Naive thymus-derived CD8-positive, alpha-beta T cell (primary cell): ENCODE measurements at places on chromosomes 2 and 18.

- DNase-seq = no peak
These were observed 52.0 kb downstream of the FTCDNL1 start for GRCh38 chr2:199798831-199799580.

GRCh38 chr18:23493654-23494053 is 9.7 kb upstream of the RMC1 start:
- no peak for DNase-seq

DNA sequence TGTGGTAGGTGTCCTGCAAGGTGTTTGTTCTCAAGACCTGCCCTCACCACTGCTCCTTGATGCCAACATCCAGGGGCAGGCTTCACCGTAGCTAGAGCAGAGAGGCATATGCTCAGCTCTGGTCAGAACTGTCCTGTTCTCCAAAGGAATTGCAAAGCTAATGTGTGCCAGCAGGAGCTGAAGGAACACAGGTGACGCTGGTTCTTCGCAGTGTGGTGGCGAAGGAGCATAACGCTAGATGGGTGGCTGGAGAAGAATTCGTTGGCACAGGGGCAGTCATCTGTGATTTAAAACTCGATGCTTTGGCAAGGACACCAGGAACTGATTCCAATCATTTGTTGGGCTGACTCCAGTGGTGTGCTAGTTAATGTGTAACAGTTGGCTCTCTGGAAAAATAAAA is 11.4 kb upstream of the PER2 start:
- DNase-seq = no peak

DNA sequence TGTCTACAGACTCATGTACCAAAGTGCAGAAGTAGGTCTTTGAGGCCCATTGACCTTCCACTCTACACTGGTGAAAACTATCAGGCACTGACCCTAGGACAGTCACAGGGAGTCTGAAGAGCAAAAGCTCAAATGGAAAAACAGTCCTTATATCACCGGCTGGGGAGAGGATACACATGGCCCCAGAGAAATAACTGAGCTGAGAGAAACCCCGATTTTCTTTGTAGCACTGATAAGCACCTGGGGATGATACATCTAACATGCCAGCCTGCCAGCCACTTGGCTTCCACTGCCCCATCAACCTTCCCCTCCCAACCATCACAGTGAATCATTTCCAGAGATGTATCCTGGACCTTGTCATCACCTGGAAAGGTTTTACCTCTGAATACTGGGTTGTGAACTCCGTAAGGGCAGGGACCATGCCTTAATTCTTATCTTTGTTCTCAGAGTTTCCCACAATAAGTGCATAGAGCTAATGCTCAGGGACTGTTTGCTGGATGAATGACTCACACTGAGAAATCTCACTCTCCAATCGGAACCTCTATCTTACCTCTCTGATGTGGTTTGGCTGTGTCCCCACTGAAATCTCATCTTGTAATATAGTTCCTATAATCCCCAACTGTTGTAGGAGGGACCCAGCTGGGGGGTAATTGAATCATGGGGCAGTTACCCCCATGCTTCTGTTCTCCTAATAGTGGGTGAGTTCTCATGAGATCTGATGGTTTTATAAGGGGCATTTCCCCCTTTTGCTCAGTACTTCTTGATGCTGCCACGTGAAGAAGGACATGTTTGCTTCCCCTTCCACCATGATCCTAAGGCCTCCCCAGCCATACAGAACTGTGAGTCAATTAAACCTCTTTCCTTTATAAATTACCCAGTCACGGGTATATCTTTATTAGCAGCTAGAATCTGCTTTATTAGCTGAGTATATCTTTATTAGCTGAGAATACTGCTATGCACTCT is 37.1 kb downstream of the EVA1A start:
- DNase-seq = no peak

GRCh38 chr2:234973008-234973407 is 21.2 kb downstream of the SH3BP4 start:
- no peak for DNase-seq

DNA sequence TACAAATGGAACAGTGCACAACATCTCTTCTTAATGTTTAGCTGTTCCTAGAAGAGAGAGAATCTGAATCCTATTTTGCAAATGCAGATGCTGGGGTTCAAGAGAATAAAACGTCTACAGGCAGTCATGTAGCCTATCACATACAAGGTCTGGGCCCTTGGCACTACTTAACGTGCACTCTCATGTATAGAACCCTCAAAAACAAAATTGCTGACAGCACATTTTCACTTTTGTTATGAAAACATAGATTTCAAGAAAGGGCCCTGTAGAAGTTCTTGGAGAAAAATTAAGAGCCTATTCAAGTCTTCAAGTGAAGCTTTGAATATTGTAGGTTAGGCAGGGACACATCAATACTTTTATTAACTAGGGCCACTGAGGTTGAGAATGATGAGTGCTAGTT is 504.3 kb upstream of the FAM98A start:
- no peak for DNase-seq

- no peak for DNase-seq
These were observed 11.2 kb upstream of the GYPC start for GRCh38 chr2:126644630-126645191.

DNA sequence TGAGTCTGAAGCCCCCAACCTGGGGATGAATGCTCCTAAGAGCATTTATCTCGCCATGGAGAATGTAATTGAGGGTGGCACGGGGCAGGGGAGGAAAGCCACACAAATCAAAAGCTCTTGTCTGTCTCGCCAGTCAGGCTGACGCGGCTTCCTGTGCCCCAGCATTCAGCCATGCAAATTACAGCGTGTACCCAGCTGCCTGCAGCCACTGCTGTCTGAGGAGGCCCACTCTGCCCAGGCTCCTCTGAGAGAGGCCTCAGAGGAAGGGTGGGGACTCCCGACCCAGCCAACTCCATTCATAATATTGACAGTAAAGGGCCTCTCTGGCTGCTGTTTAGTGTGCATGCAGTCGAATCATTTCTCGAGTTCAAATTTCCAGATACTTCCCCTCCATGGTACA is 22.0 kb downstream of the SMAD7 start:
- peak; percentile 40 for DNase-seq

DNA sequence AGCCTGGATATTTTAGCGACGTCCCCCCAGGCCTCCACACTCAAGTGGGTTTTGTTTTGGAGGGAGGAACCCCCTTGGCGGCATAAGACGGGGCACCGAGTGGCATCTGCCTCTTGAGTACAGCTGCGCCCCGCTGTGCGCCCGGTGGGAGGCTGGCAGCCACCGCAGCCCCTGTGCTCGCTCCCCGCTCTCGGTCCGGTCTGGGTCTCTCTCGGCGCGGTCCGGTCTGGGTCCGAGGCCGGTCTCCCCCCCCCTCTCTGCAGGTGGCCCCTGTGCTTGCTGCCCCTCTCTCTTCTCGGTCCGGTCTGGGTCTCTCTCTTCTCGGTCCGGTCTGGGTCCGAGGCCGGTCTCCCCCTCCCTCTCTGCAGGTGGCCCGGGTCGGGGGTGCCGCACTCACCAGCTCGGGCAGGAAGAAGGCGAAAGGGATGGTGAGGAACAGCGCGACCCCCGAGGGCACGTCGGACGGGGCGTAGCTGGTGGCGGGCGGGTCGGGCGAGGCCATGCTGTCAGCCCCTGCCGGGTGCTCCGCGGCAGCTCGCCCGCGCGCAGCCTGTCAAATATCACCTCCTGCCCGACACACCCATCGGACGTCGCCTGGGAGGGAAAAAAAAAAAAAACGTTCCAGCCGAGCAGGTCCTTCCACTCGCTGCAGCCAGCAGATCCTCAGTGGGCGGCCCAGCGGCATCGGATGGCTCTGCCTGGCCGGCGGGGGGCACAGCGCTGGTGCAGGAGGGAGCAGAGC is at the start of gene MALL:
Gene MALL (minus strand): TSS at position 532 of the 742 bp plus-strand sequence. CDS start 30 bp downstream, at position 502.
- DNase-seq = no peak

- no peak for DNase-seq
These were observed 238.7 kb downstream of the TGIF1 start for GRCh38 chr18:3688690-3689089.

DNA sequence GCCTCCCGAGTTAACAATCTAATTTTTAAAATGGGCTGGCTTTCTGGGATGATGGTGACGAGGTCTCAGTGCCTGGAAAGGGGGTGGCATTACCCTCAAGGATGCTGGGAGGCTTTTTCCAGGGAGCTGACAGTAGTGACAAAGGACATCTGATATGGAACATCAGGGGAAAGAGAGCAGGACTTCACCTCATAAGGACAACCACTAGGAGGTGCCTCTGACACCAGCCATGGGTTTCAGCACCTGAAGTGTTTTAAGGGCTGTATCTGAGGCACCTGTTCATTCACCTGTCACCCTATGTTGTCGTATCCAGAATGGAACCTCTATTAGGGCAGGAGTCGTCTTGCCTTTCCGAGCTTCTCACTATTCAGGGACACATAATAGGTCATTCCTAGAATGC is 10.8 kb downstream of the IL36B start:
- no peak for DNase-seq

DNA sequence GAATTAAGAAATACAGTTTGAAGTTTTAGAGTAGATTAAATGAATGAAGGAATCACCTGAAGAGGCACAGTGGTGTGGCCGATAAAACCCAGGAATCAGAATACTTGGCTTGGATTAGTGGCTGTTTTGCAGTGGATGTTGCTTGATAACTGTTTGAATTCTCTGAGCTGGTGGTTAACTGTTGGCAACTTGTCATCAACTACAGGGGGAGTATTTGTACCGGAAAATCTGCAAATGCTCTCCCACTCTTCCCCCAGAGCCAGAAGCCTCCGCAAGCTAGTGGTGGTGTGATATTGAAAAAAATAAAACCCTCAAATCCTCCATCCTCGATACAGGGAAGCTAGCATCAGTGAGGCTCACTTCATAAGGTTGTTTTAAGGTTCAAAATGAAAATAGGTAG is 326.7 kb downstream of the DPP10 start:
- DNase-seq = no peak

DNA sequence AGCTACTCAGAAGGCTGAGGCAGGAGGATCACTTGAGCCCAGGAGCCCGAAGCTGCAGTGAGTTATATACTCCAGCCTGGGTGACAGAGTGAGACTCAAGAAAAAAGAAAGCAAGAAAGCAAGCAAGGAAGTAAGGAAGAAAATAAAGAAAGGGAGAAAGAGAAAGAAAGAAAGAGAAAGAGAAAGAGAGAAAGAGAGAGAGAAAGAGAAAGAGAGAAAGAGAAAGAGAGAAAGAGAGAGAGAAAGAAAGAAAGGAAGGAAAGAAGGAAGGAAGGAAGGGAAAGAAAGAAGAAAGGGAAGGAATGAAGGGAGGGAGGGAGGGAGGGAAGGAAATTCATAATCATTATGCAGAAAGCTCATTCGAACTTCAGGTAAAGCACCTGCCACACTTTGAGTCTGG is 33.9 kb downstream of the KIF3C start:
- no peak for DNase-seq

- DNase-seq = no peak
These were observed 34.1 kb upstream of the NXPH2 start for GRCh38 chr2:138814123-138814898.

DNA sequence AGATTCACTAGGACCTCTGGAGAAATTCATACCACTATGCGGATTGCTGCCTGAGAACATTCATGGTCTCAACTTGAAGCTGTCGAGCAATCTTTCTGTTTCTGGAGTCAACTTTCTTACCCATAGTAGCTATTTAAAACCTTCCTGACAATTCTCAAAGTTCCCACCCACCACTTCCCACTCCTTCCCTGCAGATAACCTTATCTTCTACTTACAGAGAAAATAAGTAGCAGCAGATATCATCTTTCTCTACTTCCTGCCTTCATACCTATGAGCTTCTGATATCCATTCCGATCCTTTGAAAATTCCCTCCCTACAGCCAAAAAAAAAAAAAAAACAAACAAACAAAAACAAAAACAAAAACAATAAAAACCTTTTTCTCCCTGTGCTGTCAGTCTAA is 81.2 kb upstream of the CYRIA start:
- no peak for DNase-seq

DNA sequence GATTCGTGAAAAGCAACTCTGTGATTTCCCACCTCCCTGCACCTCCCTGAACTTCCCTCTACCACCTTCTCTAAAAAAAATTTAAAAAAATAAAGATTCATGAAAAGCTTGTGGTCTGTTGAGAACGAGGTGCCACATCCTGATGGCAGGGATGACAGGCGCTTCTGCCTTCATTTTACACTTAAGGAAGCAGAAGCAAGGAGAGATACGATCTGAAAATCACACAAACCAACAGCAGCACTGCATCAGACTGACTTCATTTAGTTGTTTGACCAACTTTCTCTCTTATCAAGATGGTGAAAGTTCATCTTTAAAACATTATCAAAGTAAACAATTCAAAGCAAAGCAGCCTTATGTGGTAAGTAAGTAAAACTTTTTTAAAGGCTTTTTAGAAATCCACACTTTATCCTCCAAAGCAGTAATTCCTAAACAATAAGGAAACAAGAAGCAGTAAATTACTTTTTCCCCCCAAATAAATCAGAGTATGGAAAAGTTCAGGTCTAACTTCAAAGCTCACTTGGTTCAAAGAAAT is 15.5 kb downstream of the WDFY1 start:
- DNase-seq = no peak

DNA sequence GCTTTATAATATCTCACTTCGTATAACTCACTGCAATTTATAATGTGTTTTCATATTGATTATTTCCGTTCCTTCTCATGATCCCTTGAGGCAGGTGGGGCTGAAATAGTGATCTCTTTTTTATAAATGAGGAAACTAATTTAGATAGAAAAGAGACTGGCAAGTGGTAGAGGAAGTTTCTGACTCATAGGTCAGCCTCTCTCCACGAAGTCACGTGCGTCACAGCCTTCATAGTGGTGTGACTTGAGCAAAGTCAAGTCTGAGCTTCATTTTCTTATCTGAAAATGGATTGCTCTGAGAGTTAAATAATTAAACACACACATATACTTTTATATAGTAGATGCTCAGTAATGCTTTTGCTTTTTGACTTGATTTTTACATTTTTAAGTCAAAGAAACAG is 19.9 kb downstream of the ABCG5 start:
- DNase-seq = no peak

GRCh38 chr2:109336296-109336695 is 207.3 kb downstream of the SH3RF3 start:
- no peak for DNase-seq

GRCh38 chr2:2639251-2640139 is 308.4 kb upstream of the MYT1L start:
- no peak for DNase-seq

DNA sequence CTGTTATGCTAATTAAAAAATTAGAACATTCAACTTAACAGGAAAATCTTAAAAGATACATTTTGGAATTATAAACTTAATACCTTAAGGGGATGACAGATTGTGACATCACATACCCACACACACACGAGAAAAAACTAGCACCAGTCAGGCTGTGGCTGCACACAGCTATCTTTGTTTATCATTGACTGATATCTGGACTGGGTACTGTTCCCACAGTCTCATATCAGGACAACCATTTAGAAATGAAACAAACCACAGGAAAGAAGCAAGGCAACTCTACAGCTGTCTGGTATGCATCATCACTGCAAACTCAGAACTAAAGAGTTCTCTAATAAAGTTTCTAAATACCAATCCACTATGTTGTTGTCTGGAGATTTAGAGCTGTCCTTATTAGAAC is 210.9 kb upstream of the SMAD7 start:
- DNase-seq = no peak

GRCh38 chr2:137930146-137930545 is 34.1 kb upstream of the HNMT start:
- DNase-seq = no peak
